Activated CD8-positive, alpha-beta memory T cell treated with anti-CD3 and anti-CD28 coated beads for 4 hours (primary cell): ENCODE measurements at places on chromosomes 6 and 20.

GRCh38 chr20:57451795-57452661, 60.8 kb downstream of the RBM38 start:
- DNase-seq, result no peak

- no peak for DNase-seq
Observed at GRCh38 chr6:168968228-168968627, 285.4 kb downstream of the THBS2 start.

DNA sequence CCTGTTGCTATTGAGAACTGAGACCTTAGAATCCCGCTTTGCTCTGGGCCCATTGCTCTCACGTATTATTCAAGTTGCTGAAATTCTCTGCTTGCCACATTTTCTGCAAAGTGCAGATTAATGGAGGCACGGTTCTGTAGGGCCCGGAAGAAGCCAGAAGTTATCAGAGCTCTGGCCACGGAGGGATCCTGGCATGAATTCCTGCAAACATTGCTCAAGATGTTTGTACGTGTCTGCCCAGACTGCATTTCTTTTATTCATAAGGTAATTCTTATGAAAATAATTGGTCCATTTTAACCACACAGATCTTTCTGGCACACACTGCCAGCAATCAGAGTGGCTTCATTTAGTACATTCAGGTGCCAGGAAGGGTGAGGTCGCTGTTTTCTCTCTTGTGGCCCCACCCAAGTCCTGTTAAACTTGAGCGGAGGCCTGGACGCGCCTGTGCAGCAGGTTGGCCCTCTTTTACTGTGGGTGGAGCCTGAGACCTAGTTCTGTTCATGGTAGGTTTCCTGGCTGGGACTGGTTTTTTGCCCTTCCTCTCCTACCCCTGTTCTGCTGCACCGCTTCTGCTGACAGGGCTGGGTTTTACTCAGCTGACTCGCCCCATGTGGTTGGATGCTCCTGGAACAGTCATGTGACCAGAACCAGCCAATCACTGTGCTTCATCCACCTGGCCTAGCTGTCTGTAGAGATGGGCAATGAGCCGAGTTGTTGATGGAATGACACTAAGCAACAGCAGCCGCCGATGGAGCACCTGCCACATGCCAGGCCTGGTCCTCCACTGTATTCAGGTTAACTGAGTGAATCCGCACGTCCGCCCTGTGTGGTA, 230.2 kb downstream of the CDH4 start:
- no peak for DNase-seq

DNA sequence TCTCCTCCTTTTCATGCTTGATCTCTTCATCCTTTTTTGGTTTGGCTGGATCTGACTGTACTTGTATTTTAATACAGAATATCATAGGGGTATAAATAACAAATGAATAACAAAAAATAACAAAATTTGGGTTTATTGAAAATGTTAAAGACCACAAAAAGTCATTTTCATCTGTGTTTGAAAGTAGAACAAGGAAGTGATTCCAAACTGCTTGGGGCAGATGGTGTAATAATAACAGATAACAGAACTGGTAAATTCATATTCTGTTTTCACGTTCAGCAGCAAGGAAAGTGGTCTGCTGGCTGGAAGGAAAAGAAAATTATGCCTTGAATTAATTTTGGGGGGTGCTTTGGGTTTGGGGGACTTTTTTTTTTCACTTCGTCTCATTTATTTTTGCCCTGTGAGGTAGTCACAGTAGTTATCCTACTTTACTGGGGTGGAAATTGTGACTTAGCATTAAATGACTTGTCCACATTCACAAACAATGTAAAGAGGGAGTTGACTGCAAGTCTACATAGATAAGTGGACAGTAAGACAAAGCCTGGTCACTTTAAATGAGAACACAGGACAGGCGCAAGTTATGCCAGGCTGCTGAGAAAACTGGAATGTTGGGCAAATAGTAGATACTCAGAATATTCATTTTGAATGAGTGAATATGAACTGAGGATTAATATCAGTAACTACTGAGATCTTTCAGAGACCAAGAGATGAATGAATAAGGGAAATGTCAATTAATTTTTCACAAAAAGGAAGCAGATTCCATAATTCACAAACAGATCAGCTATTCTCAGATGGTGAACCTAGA, 193.9 kb upstream of the CITED2 start:
- DNase-seq, result no peak

DNA sequence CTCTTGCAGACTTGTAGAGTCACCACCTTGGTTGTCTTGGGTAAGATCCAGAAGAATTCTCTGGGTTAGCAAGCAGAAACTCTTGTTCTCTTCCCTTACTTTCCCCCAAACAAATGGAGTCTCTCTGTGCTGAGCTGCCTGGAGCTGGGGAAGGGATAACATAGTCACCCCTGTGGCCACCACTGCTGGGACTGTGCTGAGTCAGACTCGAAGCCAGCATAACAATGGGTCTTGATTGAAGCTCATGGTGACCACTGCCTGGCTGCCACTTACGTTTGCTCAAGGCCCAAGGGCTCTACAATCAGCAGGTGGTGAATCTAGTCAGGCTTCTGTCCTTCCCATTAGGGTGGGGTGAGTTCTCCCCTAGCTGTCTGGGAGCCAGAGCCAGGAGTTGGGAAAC, 15.4 kb upstream of the ERVFRD-1 start:
- no peak for DNase-seq

DNA sequence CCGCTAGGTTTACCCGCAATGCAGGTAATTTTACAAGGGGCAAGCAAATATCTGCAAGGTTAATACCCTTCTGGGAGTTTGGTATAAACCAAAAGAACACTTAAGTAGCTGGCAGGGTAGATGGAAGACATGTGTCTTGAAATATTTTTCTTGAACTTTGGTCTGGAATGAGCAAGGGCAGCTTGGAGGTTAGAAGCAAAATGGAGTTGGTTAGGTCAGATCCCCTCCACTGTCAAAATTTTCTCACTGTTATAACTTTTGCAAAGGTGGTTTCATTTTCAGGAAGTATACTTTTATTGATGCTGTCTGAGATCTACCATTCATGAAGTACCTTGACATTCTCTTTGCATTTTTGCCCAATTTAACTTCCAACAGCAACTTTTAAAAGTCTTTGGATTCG, 13.3 kb upstream of the KIAA1586 start:
- DNase-seq, result no peak

DNA sequence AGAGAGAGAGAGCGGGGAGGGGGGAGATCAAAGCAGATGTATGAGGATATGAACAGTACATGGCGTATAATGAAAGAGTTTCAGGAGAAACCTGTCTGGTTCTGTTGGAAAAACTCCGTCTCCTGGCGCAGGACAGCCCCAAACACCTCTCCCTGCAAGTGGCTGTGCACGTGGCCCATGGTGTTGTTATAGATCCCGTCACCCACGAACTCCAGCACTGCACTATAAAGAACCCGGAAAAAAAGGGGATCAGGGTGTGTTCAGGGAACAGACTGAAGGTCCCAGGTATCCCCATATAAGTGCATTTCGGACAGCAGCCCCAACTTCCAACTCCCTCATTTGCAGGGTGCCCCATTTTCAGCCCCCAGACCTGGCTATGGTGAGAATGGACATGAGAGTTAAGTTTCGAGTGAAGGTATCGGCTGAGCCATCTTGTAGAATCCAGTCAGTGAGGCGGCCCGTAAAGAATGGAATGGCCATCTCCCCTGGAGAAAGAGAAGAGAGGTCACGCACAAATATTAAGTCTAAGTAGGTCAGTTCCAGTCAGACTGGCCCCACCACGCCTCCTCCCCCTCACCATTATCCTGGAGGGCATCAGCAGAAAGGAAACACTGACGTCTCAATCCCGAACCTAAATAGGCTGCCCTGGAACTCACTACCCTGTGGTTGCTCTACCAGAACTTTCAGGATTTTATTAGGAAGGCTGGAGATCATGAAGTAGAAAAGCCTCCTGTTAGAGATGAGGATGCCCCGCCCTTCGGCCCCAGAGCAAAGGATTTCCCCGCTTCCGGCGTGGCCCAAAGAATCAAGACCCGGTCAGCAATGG, 1.3 kb downstream of the TAP1 start:
- DNase-seq, result no peak

DNA sequence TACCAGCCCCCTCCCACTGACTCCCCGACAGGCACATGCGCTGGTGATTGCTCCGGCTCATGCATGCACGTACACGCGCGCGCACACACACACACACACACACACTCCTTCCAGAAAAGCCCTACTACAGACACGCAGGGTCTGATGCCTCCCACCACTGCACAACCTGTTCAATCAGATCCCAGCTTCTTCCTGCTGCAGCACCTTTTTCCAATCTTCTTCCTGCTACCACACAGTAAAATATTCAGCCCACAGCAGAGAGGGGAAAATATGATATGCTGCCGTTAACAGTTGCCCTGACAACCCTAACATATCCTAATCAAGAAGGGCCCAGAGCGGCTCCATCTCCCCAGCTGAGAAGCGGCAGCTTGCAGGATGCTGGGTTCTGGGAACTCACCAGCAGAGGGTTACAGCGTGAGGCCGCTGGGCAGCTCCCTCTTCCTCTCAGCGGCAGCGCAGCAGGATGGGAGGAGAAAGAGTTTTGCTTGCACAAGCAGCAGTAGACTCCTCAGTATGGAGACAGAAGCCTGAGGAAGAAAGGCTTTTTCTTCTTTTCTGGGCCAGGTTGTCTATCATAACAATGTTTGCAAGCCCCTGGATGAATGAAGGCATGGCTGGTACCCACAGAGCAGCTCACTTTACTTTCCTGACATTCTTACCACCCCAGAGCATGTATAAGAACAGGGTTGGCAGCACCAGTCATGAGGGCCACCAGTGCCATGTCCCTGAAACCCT, 23.9 kb downstream of the MAP7 start:
- DNase-seq, result no peak

DNA sequence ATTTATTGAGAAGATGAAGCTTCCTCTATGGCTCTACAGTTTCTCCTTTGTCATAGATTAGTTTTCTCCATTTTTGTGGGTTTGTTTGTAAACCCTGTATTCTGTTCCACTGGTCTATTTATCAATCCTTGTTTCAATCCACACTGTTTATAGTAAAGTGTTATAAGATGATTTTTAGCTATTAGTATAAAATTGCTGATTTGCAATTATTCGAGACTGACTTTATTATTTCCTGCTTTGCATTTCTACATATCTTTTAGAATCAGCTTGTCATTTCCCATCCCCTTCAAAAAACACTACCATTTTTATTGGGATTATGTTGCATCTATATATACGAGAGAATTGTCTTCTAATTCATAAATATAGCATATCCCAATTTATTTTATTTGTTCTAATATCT, 325.9 kb upstream of the EPHA7 start:
- no peak for DNase-seq

DNA sequence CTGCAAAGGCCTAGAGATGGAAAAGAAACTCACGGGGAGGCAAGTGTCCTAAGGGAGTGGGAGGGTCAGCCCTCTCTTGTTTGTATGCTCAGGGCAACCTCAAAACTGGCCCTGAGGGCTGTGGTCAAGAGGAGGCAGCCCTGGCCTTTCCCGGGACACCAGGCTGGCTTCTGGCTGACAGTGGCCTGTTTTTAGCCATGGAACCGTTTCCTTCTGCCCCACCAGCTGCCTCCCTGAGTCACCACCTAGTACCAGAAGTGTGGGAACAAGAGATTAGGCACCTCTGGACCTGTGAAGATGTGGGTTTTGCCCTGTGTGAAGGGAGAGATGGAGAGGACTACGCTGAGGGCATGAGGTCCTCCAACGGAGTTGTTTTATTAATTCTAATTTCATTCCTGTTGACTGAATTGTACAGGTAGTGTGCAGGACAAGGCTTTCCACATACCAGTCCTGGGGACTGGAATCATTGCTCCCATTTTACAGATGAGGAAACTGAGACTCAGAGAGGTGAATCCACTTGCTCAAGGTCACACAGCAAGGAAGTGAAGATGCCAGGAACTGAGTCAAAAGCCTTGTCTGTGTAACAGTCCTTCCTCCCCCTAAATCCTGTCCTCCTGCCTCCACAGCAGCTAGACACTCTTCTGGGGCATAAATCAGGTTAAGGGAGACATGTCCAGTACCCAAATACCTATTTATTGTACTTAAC, 5.5 kb downstream of the FOXS1 start:
- DNase-seq, result no peak

DNA sequence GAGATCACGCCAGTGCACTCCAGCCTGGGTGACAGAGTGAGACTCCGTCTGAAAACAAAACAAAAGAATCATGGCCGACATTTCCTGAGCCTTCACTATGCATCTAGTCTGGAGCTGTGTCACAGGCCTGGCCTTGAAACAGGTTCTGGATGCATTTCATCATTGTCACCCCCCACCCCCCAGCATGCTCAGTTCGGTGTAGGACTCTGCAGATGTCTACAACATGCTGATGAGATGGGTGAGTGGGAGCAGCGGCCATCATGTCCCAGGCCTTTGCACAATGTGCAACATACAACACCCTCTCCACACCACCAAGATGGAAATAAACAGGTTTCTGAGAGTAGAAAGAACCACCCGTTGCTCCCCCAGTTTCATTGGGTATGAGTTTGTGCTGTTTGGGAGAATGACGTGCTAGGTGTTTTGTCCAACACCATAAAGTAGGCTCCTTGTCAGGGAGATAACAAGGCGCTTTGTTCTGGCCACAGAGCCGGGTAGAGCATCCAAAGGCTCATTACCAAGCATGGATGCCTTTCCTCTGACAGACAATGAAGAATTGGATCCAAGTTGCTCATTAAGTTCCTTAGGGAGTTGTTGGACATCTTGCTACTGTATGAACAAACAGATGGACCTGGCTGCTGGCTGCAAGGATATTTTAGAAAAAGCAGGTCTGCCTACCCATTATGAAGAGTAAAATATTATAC, 22.1 kb downstream of the SNHG17 start:
- no peak for DNase-seq

DNA sequence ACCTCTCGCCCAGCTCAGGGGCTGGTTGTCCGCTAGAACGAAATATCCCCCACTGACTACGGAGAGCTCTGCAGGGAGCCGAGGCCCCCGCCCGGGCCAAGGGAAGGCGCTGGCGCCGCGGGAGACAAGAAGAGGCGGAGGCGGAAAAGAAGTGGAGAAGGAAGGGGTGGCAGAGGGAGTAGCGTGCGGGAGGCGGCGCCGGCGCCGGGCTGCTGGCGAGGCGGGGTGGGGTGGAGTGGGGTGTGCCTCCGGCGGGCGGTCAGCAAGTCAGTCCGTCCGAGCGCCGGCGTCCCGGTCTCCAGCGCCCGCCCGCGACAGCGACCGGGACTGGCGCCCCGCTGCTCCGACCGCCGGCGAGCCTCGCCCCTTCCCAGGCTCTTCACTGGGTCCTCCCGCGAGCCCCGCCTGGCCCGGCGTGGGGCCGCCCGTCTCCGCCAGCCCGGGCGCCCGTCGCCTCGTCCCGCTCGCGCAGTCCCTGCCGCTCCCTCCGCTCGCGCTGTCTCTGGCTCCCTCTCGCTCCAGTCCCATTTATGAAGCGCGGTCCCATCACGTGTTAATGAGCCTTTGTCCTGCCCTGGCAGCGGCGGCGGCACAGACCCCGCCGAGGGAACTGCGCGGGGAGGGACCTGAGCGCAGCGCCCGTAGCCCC, at the start of gene CNR1:
CNR1 (minus strand) TSS at position 504 of the 649 bp plus-strand sequence. CDS start 21,073 bp downstream, outside the sequence.
- DNase-seq, result no peak

DNA sequence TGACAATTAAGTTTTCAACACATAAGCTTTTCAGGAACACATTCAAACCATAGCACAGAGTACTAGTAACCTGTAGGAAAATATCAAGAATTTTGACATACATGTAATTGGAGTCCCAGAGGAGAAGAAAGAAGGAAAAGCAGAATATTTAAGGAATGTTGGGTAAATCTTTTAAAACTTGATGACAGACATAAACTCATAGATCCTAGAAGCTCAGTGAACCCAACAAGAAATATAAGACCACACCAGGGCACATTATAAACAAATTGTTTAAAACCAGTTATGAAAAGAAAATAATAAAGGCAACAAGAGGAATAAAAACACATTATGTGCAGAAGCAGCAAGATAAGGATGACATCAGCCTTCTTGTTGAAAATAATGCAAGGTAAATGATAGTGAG, 151.5 kb upstream of the ATXN1 start:
- no peak for DNase-seq
